Mesothelial cell of epicardium (in vitro differentiated cells): ENCODE measurements at places on chromosomes 6 and 20. TPM values are rescaled to one million over a fixed set of nuclear protein-coding genes. Genes with fewer than 3 reads are reported as not detected.

- H3K4me3 ChIP-seq = no peak overlapping the region
- DNase-seq = no peak
- H3K27me3 ChIP-seq = no peaks in the 10 kb centered on the region
- no peaks in the 10 kb centered on the region for H3K4me1 ChIP-seq
- H3K27ac ChIP-seq = no peak overlapping the region
These were observed 9.3 kb downstream of the WDR27 start for GRCh38 chr6:169692516-169692915.

GRCh38 chr6:158002249-158002950, 20.7 kb downstream of the SYNJ2 start:
- no peaks in the 10 kb centered on the region for H3K27me3 ChIP-seq
- no peak for DNase-seq
- H3K36me3 ChIP-seq = peaks cover 7% of the 10 kb centered on the region
- H3K4me1 ChIP-seq = peaks cover 72% of the 10 kb centered on the region
- H3K27ac ChIP-seq = peak overlapping the region; percentile 96
- no peak overlapping the region for H3K4me3 ChIP-seq

GRCh38 chr6:110509617-110510241, 33.3 kb upstream of the SLC22A16 start:
- peaks cover 17% of the 10 kb centered on the region for H3K4me1 ChIP-seq
- H3K27me3 ChIP-seq = no peaks in the 10 kb centered on the region
- no peak overlapping the region for H3K27ac ChIP-seq
- H3K36me3 ChIP-seq = no peaks in the 10 kb centered on the region

- peaks cover 19% of the 10 kb centered on the region for H3K4me1 ChIP-seq
- H3K27ac ChIP-seq = no peak overlapping the region
- H3K36me3 ChIP-seq = no peaks in the 10 kb centered on the region
- H3K4me3 ChIP-seq = no peak overlapping the region
- H3K27me3 ChIP-seq = no peaks in the 10 kb centered on the region
These were observed 58.6 kb downstream of the RIOK1 start for GRCh38 chr6:7448232-7448631.

GABRR2 gene
- 0.75 to 1.3 TPM (median 0.87 TPM) in 3 replicates for total RNA-seq
